ENCODE measurements at places on chromosomes 3 and 15.

- peak; percentile 37 for DNase-seq
These were observed 1.2 kb downstream of the GP5 start for GRCh38 chr3:194397757-194398312.

GRCh38 chr3:65493371-65493882 lies 545.3 kb downstream of the MAGI1 start:
- DNase-seq: no peak

DNA sequence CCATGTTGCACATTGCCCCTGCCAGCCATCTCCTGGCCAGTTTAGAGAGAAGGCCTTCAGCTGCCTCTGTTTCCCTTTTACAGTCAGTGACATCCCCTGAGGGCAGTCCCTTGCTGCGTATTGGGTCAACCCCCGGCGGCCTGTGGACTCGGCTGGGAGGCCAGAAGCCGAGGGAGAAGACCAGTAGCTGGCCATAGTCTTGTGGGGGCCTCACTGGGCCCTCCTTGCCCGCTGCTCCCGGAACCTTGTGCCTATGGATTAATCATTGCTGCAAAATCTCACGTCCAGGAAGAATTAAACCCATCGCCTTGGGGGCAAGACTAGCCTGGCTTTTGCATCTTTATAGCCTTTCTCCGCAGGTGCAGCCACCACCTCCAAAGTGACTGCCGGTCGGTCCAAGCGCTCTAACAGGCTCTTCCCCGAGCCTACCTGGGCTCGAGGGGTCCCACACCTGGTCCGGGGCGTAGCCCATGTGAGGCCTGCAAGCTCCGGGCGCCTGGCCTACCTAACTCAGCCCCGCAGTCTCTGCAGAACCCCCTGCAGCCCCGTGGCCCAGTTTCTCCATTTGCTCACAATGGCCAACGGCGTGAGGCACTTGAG lies 870 bp upstream of the CHAC1 start:
- no peak for DNase-seq

DNA sequence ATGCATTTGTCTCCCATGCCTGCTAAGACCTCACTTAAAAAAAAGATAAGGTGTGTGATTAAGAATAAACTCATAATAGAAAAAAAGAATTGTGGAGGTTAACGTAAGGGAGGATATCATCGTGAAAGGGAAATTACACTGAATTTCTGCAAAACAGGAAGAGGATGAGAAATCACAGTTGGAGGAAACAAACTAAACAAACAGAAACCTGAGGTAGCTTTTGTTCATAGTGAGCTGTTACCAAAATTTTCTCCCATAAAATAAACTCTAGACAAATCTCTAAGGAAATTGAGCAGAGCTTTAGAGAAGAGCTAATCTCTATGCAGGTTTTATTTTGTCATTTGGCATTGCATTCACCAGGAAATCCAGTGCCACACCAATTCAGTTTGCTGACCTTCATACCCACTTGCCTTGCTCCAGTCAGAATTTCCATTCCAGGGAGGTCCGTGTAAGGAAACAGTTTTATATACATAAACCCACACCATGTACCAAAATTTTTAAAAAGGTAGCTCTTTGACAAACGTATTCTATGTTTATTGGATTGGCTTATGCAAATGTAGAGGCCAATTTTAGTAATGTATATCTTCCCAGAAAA lies 231.2 kb downstream of the MBNL1 start:
- no peak for DNase-seq

DNA sequence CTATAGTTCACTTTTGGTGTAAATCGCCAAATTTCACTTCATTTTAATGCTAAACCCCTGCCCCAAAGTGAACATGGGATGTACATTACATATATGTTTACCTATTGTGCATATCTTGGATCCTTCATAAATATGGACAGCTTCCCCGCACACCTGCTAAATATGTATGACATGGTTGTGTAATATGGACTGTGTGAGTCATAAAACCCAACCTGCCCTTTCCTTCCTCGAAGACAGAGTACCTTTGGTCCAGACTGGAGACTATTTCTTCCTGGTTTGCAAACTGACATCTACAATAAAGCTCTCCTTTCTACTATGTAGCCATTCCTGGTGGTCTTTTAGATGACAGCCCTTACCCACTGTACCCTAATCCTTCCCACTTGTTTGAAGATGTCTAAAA lies 12.4 kb downstream of the ACTC1 start:
- peak; percentile 7 for DNase-seq

GRCh38 chr3:183854318-183855035 lies 29.1 kb upstream of the MAP6D1 start:
- DNase-seq: no peak

- no peak for DNase-seq
These were observed 33.3 kb upstream of the FLNB start for GRCh38 chr3:57974796-57975388.

- DNase-seq: peak; percentile 90
These were observed 196.7 kb downstream of the ISL2 start for GRCh38 chr15:76533060-76533820.

GRCh38 chr3:26653811-26654425 lies 31.3 kb downstream of the LRRC3B start:
- DNase-seq: no peak
